ENCODE measurements at places on chromosomes 7 and 10. TPM values are rescaled to one million over a fixed set of nuclear protein-coding genes. Genes with fewer than 3 reads are reported as not detected.

DNA sequence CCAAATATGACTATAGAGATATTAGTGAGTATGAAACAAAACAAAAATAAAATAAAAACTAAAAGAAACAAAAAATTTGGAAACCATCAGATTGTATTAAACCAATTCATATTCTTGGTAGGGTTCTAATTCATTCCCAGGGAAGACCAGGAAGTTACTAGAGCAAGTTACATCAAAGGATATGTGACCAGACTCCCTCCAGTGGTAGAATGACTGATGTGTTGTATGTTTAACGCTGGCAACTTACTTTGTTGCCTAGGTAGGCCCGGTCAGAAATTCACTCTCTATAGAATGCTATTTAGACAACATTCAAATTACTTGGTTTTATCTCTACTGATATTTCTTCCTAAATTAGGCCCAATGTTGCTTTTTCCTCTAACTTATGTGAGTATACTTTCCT, 5.2 kb downstream of the PHYHIPL start:
- peak; percentile 33 for DNase-seq

DNA sequence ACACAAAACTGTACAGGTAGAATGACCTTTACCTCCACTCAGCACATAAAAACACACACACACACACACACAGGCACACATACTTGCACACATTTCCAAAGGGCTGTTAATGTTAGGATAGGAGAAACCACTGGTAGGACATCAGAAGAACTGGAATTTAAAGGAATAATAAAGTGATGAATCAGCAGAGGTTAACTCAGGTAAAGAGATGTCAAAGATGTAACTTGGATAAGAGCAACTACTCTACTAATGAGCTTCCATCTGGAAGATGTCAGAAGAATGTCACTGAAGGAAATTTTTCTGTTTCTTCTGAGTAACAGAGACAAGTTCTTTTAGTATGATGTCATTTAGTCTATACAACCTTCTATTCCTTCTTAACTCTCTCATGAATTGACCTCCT, 26.4 kb upstream of the GPR37 start:
- no peak for DNase-seq

DNA sequence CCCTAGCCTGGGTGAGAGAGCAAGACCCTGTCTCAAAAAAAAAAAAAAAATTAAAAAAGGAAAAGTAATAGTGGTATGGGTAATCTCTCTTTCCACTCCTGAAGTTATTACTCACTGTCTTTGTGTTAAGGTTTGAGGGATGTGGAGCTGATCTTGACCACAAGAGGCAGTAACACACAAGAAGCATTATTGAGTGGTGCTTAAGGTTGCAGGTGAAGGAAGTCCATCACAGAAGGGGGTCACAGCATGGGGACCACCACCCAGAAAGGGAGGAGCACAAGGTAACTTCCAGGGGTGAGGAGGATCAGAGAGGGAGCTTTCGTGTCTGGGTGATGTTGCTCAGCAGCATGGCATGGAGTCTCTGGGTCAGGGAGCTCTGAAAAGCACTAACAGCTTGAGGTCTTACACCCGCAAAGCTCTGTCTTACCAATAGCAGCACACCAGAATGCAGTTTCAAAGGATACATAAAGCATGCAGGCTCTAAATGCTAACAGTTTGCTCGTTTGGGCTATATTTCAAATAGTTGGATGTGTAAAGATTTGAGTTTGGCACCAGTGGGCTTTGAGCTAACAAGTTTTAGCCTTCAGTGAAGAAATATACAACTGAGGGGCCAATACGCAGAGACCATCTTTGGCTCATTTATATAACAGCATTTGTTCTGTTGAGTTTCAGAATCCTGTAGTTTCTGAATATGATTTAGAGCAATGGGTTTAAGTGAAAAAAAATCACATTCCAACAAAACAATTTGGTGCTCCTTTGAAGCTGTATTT, 100.4 kb upstream of the DNAJC1 start:
- no peak for DNase-seq

DNA sequence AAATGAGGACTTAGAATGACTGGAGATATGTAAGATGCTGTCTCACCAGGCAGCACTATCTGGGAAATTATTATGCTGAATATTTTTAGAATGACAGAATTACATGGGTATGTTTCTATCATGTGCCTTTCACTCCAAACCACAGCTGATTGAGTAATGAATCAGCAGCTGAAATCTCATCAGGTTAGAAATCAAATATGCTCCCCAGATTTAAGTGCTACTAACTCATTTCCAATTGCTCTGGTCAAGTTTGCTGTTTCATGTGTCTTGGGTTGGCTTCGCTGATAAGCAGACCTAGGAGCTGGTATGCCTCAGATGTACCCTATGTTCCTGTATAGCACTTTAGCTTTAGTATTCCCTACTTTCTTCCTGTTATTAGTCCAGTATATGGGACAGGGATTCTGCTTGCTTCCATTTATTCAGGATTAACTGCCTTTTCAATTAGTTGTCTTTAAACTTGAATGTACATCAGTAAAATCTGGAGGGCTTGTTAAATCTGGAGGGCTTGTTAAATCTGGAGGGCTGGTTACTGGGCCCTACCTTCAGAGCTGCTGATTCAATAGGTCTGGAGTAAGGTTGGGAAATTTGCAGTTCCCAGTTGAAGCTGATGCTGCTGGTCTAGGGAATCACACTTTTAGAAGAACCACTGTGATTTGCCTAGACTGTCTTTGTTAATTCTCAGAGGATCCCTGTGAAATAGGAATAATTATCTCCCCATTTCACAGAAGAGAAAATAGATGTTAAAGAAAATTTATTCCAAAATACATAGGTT, 172.9 kb downstream of the DKK1 start:
- DNase-seq, result no peak

DNA sequence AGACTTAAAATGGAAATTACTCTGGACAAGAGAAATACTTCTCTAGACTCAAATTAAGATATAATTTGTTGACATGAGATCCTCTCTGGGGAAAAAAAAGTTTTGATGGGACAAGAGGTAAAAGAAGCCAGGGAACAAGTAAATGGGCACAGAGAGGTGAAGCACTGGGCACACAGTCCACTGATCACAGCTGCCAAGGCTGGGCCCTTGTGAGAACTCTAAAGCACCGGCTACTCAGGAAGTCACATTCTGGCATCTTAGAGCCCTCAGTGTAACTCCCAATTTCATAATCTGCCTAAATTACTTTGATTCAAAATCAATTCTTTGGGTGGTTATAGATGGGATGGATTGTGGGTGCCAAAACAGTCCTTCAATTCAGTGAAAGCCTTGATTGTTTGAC, 123.2 kb upstream of the CACNA2D1 start:
- no peak for DNase-seq

GRCh38 chr10:78000956-78001472, 28.3 kb downstream of the POLR3A start:
- DNase-seq, result peak; percentile 56

DNA sequence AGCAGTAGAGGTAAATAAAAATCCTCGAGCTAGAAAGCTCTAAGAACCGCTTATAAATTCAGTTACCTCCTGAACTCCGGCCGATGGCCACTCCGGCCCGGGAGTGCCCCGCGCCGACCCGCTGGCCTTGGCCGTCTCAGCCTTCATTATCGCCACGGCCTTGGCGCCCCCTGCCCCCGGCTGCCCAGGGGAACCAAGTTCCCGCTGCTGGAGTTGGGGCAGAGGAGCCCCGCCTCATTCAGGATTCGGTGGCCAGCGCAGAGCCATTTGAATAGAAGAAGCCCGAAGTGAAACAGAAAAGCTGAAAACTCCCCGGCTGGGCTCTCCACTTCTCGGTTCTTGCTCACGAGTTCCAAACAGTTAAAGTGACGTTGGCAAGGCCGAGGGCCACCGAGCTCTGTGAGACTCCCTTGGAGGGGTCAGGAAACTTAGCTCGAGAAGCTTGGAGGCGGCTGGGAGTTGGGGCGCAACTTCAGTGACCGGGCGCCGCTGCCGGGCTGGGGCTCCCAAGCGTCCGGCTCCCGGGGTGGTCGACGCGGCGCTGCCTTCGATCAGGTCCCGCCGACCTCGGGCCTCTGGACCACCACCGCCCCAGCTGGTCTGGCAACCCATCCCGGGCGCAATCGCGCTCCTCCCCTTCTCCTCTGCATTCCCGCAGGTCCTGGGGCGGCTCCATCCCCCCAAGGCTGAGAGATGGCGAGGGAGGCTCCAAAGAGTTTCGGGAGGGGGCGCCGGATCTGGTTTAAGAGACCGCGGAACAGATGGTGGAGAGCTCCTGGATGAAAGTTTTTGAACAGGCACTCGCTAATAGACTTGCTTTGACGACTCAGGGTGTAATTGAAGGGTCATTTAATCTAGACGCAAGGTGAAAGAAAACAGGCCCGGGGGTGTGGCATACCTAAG, 5.8 kb upstream of the FEZF1 start:
- no peak for DNase-seq

GRCh38 chr10:124652701-124653100, 91.5 kb downstream of the FAM53B start:
- no peak for DNase-seq

- DNase-seq, result peak; percentile 12
Measured at GRCh38 chr10:120945801-120946302, 94.7 kb downstream of the WDR11 start.

GRCh38 chr7:150848561-150849115, 3.7 kb upstream of the AOC1 start:
- DNase-seq, result no peak

DNA sequence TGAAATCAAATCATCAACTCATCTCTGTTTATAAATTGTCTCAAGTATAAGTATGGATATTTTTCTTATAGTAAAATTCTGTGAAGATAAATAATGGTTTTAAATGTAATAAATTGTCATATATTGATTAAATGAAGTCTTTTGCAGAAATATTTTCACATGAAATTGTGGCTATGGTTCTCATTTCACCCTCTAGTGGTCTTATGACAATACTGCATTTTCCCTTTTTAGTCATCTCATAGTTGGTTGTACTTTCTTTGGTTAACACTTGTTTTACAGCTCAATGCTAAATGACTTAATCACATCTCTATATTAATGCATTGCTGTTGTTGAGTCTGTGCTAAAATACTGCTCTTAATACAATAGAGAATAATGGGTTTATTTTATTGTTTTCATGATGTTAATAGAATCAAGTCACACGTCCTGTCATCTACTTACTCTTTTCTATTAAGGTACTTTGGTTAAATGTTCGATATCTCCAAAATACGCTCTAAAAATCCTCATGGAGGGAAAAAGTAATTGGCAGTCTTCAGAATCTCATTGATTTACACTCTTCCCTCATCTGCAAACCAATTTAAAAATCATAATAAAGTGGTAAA, 38.0 kb upstream of the CACNA2D1 start:
- DNase-seq, result peak; percentile 33

GRCh38 chr10:73774637-73775036, 7.2 kb upstream of the CHCHD1 start:
- no peak for DNase-seq

DNA sequence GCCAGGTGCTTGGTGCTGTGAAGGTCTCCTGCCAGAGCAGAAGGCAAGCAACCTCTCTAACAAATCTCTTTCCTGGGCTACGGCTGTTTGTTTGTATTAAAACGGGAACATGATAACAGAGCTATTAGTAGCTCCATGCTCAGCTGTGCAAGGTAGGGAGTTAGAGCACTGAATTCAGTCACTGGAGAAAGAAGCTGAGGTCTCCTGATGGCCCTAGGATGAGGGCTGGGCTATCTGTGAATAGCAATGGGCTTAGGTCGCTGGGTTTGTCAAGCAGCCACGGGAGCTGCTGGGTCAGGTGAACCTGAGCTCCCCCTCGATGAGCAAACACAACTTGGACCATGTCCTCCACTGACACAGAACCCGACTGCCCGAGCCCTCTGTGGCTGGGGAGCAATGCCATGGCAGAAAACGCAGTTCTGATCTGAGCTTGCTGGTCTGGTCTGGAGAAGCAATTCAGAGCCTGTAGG, 24.4 kb downstream of the TACC2 start:
- DNase-seq, result no peak

- DNase-seq, result no peak
Measured at GRCh38 chr7:132709971-132710567, 133.8 kb upstream of the PLXNA4 start.

- DNase-seq, result no peak
Measured at GRCh38 chr7:988426-988911, 5.5 kb downstream of the CYP2W1 start.

- DNase-seq, result no peak
Measured at GRCh38 chr10:91042069-91042468, 121.2 kb upstream of the ANKRD1 start.

DNA sequence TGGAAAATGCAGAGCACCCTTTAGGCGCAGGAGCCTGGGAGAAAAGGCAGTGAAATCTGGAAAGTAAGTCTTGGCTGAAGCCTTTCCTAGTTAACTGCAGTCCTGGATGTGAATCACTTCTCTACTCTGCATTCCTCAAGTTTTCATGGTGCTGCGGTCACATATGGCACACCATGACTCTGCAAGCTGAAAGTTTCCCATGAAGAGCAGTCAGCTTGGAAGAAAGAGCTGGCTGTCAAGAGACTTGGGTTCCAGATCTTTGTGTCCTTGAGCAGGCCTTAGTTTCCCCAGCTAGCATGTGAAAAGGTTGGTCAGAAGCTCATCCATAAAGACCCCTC, 548.3 kb downstream of the SORCS3 start:
- no peak for DNase-seq

DNA sequence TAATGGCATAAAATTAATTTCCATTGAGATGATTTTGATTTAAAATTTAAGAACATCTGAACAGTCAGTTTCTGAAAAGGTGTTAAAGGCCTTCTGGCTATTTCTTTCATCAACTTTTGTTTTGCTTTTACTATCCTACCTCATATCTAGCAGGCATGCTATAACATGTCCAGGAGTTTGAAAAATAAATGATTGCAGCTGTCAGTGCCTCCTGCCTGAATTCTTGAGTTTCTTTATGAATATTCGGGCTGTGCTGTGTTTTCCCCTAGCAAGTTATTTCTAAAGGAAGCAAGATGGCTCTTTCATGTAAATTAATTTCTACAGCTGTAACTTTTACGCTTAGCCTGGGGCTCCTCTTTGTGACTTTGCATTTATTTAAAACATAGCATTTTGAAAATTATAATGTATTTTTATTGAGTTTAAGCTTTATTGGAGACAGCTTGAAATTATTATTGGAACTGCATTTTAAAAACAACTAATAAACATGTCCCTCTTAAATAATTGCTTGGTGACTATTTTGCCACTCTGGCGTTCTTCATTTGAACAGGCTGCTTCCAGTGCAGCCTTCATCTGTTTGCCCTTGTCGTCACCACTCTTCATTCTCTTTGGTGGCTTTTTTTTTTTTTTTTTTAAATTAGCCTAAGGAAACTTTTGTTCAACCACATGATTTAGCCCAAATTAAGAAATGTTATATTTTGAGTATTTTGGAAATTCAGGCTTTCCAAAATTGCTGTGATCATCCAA, 1083.4 kb upstream of the LRRN3 start:
- no peak for DNase-seq

GRCh38 chr10:70293169-70293843, 9.5 kb upstream of the NPFFR1 start:
- no peak for DNase-seq

GRCh38 chr7:108419961-108420908, 36.0 kb downstream of the NRCAM start:
- DNase-seq, result no peak

GRCh38 chr7:158814637-158815036, 14.7 kb downstream of the ESYT2 start:
- DNase-seq, result no peak

GRCh38 chr10:89837165-89838043, 136.0 kb downstream of the KIF20B start:
- no peak for DNase-seq

GRCh38 chr7:115968596-115968995, 62.0 kb downstream of the TFEC start:
- no peak for DNase-seq

Gene CCDC172
- not detected for total RNA-seq

Gene PVRIG
- not detected for total RNA-seq

Gene OR2F1
- 0.09 TPM for total RNA-seq

Gene LSM8
- total RNA-seq, result 68.8 TPM

Gene MMRN2
- total RNA-seq, result 5.2 TPM

Gene ABHD11
- 7.0 TPM for total RNA-seq

Gene DLX6
- total RNA-seq, result not detected

Gene TEX36
- total RNA-seq, result not detected

Gene NEUROD6
- 35.3 TPM for total RNA-seq
